ENCODE measurements at places on chromosomes 5 and 9. TPM values are rescaled to one million over a fixed set of nuclear protein-coding genes. Genes with fewer than 3 reads are reported as not detected.

The LCN9 gene
- total RNA-seq, result not detected

The CCDC192 gene
- not detected for total RNA-seq

The FBP2 gene
- total RNA-seq, result not detected

The FCN2 gene
- not detected for total RNA-seq

The FBP1 gene
- 19.5 TPM for total RNA-seq

The ELAVL2 gene
- 43.1 TPM for total RNA-seq

DNA sequence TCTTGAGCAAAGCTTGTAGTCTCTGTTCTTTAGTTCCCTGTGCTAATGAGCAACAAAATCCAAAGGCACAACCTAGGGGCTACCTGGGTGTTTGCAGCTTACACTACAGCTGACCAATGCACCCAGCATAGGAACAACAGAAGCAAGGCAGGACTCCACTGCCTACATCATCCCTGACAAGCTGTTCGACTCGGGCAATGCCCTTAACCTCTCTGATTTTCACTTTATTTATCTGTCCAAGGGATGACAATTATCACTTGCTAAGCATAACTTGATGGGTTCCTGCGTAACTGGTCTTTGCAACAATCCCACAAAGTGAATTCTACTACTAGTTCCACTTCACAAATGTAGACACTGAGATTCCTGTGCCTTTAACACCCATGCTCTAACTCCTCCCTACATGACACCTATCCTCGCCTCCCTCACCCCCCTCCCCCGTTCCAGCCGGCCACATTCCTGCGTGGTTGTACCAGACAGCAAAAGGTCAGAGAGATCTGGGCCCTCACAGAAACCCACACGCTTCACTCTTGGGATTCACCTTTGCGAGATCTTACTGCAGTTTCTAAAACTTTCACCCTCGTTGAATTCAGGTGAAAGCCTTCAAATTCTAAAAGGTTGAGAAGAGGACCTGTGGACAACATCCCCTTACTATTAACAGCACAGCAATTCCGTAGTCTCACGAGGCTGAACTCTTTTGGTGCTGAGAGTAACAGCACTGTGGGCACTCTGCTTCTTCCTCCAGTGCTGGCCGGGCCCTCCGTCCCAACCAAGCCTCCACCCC, 995 bp downstream of the IPPK start:
- DNase-seq, result no peak

GRCh38 chr5:1246711-1247431, 21.7 kb downstream of the SLC6A18 start:
- no peak for DNase-seq

DNA sequence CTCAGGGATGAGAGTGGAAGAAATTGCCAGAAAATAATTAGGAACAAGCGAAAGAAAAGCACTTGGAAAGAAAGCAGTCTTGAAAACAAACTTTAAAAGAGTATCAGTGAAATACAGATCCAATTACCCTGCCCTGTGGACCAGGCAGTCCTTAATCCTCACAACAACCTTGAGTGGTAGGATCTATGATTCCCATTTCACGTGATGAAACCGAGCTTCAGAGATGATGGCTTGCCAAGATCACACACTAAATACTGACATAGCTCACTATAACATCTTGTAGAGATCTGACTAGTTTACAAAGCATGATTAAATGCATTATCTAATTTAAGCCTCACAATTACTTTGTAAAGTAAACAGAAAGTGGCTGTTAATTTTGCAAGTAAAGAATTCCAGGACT, 55.5 kb upstream of the ABCA1 start:
- no peak for DNase-seq

DNA sequence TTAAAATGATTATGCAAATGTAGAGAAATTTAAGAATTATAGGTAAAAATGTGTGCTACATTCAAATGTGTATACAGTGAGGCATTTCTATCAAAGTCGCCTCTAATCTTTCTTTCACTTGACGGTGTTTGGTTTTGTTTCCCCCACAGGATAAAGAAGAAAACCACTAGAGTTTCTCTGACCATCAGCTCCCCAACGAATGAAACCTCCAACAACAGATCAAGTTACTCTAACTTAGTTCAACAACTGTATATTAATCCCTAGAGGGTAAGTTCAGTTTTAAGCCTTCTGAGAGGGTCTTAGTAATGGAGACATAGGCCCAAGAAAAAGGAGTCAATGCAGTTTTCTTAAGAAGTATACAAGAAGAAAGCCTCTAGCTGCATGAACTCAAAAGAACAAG, 11.5 kb upstream of the MYOT start:
- DNase-seq, result no peak

DNA sequence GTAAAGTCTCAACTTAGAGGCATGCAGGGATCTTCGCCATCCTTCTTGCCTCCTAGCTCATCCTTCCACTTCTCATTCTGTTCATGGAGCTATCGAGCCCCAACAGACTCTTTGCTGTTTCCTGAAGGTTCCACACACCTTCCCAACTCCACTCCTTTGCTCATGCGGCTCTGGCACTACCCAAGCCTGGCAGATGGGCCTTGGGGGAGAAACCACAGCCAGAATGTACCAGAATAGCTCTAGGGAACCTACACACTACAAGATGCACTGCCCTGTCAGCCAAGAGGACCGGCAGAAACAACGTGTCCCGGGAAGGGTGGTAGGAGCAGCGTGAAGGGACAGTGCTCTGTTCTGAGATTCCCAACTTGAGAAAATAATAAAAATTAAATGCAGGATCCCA, 178.9 kb downstream of the GABBR2 start:
- no peak for DNase-seq

DNA sequence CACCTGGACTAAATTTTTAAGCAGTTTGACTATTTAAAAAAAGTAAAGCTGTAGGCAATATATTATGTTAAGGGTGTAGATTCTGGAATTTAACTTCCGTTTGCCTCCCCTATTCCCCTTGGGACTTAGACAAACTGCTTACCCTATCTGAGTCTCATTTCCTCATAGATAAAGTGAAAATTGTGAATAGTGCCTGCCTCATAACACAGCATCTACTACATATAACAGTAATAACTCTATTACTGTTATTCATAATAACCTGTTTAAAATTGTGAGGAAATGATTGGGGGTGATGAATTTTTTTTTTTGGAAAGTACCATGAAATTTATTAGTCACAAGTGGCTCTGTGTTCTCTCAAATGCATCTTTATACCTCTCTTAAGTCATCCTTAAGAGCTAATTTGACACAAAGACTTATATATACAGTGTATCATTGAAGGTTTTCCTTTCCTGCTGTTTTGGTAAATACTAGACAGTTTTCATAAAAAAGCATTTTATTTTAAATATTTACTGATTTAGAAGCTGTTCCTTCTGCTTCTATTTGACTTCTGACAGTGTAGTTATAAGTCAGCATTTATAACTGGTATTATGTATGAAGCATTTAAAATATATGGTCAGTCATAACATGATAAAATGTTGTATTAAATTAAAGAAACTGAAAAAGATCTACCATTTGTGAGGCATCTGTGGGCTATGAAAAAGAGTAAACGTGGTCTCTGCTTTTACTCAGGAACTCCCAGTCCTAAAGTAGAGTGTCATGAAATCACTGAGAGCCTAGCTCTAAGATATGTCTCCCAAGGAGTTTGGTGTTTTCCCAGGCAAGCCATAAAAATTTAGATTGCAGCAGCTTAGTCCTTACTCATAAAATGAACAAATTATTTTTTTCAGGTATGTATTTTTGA, 46.4 kb downstream of the MCCC2 start:
- DNase-seq, result no peak

DNA sequence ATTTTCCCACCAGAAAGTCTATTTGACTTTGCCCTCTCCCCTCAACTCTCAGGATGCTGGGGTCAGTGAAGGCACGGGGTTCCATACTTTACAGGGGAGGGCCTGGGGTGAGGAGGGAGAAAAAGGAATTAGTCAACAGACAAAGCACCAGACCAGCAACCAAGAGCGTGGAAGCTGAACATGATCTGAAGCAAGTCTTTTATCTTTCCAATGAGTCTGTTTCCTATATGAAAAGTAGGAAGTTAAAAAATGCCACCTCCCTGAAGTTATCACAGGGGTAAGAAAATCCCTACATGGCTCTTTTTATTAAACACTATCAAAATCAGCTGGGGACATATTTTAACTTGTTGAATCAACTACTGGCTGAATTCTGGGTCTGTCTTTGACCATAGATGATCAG, 337.0 kb downstream of the TRPM3 start:
- DNase-seq, result no peak

DNA sequence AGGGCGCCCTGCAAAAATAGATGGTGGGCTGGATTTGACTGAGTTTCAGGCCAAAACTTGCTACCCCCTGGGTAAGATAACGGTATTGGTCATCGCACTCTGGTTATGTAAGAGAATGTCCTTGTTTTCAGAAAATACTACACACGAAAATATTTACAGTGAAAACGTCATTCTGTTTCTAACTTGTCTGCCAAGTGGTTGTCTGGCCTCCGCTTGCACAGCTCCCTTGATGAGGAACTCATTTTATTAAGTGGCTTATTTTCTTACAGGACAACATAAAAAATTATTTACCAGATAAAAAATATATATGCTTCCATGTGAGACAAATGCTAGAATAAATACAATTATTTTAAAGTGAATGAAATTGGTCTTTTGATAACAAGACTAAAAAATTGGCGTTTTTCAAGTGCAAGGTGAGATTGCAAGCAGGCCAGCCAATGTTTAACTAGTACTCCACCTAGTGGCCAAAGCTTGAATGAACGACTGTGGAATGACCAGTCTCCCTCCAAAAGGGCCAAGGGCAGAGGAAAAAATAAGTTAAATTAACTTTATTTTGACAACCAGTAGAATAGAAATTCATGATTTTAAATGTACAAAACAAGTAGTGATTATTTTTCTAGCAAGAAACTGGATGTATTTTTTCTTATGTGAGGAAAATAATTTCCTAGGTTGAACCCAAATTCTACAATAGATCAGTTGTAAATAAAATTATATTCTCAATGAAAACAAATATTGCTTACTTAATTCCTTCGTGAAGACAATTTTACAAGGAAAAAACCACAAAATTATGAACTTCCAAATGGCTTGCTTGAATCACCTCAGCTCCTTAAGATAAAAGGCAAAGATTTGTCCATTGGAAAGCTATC, 93.2 kb downstream of the ZFAND5 start:
- DNase-seq, result peak; percentile 51

GRCh38 chr9:136044971-136045594, 50.0 kb downstream of the NACC2 start:
- no peak for DNase-seq
